Kidney glomerular epithelial cell (primary cell): ENCODE measurements at places on chromosomes 7 and 10.
A peak's percentile ranks its signal among the peaks of the same experiment; 100 is the strongest.

GRCh38 chr10:23892296-23892695 is 316.6 kb upstream of the KIAA1217 start:
- peak; percentile 10 for DNase-seq

DNA sequence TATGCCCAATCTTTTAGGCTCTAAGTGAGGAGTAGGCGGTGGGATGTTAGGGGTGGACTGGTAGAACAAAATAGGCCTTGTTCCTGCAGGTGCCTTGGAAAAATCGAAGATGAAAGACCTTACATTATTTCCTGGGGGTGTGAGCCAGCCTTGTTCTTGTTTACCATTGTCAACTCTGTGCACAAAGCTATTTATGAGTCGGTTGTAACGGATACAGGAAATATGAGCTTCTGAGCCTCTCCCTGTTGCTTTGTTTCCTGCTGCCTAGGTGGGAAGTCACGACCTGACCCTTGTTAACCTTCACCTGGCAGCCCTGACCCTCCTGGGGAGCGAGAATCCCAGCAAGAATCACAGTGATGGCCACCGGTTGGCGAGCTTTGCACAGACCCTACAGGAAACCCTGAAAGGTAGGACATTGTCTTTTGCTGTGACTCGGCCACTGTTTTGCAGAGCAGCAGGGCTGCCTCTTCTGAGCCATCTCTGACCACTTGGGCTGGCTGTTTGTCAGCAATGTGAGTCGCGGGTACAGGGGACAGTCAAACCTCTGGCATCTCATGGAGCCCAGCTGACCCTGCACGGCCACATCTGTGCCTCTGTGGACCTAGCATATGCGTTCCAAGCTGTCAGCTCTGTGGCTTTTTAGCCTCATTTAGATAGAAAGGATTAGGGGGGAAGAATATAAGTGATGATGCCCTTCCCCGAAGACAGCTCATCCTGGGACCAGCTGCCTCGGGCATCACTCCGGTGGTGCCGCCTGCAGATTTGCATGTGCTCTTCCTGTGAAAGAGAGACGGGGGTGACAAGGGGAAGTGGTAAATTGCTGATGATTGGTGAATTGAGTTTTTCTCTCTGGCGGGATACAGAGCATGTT is 102.1 kb upstream of the ANLN start:
- no peak for DNase-seq

DNA sequence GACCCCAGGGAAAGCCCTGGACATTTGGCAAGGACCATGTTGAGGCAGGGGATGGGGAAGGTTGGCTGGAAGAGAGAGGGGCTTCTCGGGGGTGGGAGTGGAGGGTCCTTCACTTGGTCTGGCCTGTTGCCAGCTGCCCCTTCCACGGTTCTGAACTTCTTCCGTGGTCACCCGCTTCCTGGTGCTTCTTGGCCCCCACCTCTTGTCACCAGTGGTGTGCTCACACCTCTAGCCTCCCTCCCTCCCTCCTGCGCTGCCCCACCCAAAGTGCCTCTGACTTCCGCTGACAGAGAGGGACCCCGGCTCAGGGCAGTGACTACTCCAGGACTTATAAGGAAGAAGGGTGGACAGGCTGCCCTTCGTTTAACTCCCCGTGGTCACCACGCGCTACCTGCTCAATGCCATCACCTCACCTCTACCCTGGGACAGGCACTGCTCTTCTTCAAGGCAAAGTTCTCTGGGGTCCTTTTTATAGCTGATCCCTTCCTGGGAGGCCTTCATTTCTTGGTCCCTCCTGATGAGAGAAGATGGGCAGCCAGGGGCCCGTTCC is at the start of gene MUC12:
MUC12 (plus strand) TSS at position 500 of the 550 bp plus-strand sequence. CDS start 58 bp downstream, outside the sequence.
- no peak for DNase-seq

DNA sequence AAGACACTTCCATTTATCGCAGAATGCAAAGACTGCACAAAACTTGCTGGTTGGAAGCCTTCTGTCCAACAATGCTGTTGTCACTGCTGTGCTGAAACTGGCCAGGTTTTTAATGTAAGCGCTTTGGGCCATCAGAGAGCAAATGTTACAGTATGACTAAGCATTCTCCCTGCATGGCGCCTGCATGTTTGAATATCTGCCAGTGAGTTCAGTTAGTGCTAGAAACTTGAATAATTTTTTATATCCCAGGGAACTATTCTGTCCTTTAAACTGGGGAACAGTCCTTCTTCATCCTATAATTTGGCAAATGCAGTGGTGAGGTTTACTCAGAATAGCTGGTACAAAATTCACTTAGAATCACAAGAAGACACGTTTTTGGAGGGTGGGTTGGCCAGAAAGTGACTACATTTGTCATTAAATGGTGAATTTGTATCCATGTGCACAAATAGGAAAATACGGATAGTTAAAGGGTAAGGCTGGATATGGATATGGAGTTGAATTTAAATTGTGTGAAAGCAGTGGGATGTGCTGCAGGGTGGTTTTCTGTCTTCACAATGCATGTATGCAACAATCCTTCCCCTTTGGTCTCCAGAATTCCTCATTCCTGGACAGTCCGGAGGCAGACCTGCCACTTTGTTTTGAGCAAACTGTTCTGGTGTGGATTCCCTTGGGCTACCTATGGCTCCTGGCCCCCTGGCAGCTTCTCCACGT is 1.7 kb downstream of the ABCC2 start:
- peak; percentile 24 for DNase-seq

DNA sequence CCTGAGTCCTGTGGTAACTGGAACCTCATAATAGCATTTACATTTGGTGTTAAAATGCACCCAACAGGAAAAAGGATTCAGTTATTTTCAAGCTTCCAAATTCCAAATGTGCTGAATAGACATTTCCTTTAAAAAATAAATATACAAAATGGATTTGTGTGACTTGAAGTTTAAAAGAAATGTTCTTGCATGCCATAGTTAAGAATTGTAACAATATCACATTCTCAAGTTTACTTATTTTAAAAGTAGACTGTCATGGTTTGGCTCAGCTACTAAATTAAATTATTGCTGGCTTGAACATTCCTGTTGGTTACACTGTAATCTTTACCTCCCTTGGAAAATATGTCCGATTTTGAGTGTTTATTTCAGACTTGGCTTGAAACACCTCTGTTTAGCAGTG is 31.5 kb downstream of the BICC1 start:
- DNase-seq: no peak

GRCh38 chr7:89232-90019 is 102.9 kb upstream of the FAM20C start:
- peak; percentile 82 for DNase-seq

DNA sequence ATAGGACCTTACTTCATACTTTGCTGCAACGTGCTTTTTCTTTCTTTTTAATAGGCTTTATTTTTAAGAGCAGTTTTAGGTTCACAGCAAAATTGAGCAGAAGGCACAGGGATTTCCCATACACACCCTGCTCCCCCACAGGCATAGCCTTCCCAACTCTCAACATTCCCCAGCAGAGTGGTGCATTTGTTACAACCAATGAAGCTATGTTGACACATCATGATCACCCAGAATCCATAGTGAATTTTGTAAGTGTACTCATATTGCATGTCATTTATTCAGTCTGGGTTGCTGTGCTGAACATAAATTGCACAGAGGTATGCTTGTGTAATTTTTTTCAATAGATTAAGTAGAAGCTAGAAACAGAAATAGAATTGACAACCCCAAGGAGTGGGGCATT is 327.3 kb downstream of the INHBA start:
- no peak for DNase-seq

GRCh38 chr7:116728413-116728812 is 56.4 kb downstream of the MET start:
- no peak for DNase-seq

DNA sequence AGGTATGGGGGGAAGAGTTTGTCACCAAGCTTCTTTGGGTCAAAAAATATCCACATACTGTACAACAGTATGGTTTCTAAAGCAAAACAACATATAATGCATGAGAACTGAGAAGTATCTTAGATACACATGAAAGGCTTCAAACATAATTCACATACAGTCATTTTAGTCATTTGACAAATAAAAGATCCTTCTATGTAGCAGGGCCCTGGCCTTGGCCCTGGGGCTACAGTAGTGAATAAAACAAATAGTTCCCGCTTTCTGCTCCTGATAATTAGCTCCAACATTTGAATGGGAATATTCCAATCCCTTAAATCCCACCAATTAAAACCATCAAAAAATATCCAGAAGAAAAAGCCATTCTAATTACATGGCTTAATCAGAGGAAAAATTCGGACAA is 51.3 kb downstream of the MALSU1 start:
- DNase-seq: no peak

- DNase-seq: no peak
Observed at GRCh38 chr10:72257051-72257892, 16.5 kb upstream of the DDIT4 start.

DNA sequence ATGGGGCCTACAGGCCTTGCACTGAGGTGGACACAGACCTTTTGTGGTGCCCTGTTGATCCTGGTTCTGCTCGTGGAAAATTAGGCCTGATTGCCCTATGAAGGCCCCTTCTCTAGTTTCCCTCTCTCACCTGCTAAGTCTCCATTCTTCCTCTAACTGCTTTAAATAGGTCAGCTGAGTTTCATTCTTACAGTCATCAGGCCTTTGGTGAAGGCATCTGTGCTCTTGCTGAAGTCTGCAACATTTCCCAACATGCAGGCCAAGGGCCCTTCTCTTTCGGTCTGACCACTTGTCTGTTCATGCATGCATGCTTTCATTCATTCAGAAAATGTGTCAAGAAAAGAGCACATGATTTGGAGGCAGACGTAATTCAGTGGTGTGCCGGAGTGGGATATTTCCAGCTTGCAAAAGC is 244.0 kb downstream of the BUB3 start:
- no peak for DNase-seq

GRCh38 chr7:138226745-138227279 is 150.6 kb downstream of the AKR1D1 start:
- DNase-seq: no peak

GRCh38 chr7:47846138-47846836 is 102.0 kb downstream of the PKD1L1 start:
- peak; percentile 41 for DNase-seq

GRCh38 chr10:78895469-78895868 is 173.3 kb upstream of the ZMIZ1 start:
- DNase-seq: no peak

DNA sequence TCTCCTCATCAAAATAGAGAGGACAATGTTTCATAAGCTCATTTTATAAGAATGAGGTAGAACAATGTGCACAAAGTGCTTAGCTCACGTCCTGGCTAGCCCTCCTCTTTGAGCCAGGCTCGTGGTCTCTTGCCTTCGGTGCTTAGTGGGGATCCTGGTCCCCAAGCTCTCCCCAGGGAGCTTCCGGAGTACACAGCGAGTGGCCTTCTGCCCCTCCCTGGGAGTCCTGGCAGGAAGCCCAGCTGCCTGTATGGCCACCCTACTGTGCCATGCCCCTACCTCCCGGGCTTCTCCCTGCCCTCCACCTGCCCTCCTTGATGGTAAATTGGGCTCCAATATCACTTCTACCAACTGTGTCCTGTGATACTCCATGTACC is 868 bp downstream of the MYO1G start:
- no peak for DNase-seq

DNA sequence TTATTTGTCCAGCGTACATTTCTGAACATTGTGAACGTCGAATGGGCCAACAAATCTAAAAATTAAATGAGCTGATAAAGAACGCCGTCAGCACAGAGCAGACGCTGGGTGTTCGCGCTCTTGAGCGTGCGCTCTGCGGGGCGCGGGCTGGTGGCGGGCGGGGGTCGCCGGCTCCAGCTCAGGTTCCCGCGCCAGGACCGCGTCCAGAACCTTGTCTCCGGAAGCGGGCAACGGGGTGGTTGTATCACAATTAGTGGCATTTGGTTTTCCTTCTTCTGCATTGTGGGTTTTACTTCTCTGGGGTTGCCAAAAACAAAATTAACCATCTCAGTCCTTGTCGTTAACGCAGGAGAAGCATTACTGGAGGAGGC is 2.4 kb downstream of the CYP2E1 start:
- no peak for DNase-seq

DNA sequence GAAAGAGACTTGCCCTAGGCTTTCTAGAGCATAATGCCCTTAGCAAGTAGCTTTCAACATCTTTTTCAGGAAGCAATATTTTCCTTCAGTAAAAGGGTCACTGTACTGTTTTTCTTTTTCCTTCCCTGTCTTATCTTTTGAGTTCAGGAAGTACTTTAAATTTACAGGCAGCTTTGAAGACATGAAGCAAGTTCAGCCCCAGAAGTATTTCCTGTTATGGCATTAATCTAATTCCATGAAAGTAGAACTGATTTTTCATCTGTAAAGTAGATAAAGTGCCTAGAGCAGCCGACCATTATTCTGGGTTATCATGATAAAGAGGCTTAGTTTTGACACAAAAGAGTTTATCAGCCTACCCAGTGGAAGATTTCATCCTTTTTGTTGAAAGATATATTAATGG is 288.2 kb downstream of the ADK start:
- no peak for DNase-seq

- peak; percentile 77 for DNase-seq
Observed at GRCh38 chr7:135774284-135774683, 25.7 kb upstream of the FAM180A start.

DNA sequence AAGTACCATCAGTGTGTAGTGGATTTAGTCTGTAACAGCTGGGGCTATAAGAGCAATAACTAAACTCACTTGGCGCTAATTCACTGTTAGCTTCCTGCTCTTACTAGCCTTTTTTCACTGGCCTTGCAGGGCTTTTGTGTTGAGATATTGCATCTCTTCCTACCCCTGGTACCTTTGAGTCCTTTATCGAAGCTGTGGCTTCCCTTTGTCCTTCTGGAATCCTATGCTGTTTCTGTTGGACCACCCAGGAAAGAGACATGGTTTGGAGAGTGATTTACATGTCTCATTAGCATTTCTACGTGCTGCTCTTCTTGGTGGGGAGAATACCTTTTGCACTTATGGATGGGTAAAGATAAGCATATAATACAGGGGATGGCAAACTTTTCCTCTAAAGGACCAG is 103.8 kb downstream of the MLLT10 start:
- no peak for DNase-seq

DNA sequence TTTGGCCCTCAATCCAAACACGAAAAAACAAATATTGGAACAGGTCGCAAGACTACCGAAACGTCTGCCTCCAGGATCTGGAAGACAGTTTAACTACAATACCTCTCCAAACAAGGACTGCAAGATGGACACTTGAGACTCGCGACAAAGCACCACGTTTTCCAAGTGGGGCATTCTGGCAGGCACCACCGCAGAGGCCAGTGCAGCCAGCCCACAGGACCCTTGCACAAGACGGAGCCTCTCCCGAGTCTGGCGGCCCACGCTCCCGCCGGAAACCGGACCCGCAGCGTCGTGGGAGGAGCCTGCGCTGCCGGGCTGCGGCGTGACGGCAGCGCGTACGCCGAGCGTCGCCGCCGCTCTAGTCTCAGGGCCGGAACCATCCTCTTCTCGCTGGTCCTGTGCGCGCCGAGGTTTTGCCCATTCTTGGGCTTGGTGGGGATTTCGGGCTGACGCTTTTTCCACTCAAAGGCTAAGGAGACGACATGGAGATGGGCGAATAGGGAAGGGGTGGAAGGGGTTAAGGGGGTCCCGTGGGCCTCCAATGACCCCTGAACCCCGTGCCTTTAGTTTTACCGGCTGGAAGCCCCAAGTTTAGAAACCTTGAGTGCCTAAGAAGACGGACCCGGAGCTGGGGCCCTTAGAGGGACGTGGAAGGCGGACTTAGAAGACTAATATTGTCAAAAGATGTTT is at the start of gene ORC5:
ORC5 (minus strand) TSS at position 283 of the 690 bp plus-strand sequence; CDS start at position 174, 109 bp downstream.
- DNase-seq: peak; percentile 68

- no peak for DNase-seq
Observed at GRCh38 chr7:11858026-11858425, 26.0 kb upstream of the THSD7A start.

- no peak for DNase-seq
Observed at GRCh38 chr10:6558759-6559461, 21.2 kb downstream of the PRKCQ start.
